ENCODE measurements at places on chromosomes 5 and 9.

- DNase-seq: no peak
Observed at GRCh38 chr5:171709930-171710329, 75.7 kb upstream of the SMIM23 start.

GRCh38 chr9:4866239-4866969 is 73.7 kb downstream of the RCL1 start:
- no peak for DNase-seq

GRCh38 chr5:56574778-56575177 is 240.6 kb upstream of the MAP3K1 start:
- DNase-seq: no peak

DNA sequence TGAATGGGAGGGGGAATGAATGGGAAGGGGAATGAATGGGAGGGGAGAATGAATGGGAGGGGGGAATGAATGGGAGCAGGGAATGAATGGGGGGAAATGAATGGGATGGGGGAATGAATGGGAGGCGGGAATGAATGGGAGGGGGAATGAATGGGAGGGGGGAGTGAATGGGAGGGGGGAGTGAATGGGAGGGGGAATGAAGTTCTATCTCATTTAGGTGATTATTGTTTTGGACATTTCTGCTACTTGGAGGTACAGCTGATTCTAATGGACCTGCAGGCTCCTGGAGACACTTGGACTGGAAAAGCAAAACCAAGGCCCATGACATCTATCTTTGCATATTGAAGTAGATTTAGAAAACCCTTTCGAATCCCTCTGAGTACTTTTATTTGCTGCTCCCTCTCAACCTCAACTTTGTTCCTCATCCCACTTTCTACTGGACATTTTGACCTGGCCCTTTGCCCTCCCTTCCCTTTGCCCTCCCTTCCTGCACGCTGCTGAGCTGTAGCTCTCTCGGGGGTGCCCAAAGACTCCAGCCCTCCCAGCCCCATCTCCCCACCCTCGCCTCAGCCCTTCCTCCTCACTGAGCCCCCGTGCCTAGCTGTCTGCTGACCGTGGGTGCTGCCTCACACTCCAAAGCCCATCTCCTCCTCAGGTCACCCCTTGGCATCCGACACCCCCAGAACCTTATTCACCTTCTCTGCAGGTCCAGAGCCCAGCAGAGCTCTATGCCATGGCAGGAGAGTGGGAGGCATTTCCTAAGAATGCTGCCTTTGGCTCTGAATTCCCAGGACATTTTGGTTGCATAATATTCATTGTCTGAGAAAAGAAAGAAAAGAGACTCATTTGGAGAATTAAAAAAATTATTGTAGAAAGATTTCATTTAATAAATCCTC is 19.9 kb upstream of the LPCAT1 start:
- DNase-seq: no peak

GRCh38 chr5:29379619-29380018 is 1813.9 kb upstream of the CDH6 start:
- DNase-seq: no peak

- DNase-seq: no peak
Observed at GRCh38 chr5:143687604-143688003, 124.4 kb upstream of the HMHB1 start.

DNA sequence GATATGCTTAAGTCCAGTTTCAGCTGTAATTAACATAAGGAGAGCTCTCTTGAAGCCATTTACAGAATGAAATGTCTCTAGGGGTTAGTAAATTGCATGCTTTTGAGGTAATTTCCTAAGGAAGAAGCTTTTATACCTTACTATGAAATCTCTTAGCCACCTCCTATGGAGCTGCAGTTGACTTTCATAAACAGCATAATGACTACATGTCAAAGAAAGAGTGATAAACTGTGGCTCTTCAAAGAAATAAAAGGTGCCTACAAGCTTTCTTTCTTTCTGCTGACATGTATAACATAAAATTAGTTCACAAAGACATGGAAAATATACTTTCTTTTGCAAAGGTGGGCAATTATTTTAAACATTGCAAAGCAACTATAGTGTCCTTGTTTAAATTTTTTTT is 90.8 kb downstream of the TMEM167A start:
- DNase-seq: no peak

GRCh38 chr9:37353791-37354190 is 68.7 kb upstream of the GRHPR start:
- no peak for DNase-seq

All from CD8-positive, alpha-beta T cell (primary cell).